ENCODE measurements at places on chromosomes 5 and 9.
A peak's percentile ranks its signal among the peaks of the same experiment; 100 is the strongest.

DNA sequence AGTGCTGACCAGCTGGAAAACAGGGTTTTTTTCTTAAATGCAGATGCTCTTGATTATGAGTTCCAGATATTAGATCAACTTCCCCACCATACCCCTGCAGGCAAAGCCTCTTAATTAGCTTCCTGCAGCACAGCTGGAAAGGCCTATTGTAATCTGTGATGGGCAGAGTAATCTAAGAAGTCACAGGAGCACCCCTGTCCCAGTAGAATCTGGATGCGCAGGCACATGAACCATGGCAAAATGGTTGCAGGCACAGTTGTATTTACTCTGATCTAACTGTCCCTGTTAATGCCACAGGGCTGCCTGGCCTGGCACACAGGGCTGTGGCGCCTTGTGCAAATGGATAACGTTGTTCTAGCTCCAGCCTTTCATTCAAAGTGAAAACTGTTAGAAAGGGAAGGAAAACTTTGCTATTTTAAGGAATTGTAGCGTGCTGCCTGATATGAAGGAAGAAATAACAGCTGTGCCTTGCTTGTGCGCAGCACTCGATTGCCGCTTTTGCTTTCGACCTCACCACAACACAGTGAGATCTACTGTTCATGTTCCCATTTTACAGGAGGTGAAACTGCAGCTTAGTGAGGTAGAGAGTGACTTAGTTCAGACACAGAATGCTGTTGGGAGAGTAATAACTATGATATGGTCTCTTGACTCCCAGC is 2.3 kb downstream of the TGFBI start:
- DNase-seq, result no peak

DNA sequence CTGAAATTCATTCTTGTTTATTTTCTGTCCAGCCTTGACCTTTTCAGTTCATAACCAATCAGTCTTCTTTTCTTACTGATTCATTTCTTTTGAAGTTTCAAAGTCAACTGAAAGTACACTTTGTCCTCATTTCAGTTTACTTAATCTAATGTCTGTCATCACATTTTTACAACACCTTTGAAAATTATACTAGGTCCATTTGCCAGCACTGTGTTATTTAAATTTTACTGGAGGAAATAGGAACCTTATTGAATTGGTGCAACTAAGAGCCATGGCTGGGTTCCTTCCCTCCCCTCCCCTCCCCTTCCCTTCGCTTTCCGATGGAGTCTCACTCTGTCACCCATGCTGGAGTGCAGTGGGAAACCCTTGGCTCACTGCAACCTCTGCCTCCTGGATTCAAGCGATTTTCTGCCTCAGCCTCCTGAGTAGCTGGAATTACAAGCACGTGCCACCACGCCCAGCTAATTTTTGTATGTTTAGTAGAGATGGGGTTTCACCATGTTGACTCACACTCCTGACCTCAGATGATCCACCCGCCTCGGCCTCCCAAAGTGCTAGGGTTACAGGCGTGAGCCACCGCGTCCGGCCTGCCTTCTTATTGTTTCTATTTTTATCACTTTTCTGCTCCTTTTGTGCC is 6.3 kb downstream of the RMI1 start:
- no peak for DNase-seq

DNA sequence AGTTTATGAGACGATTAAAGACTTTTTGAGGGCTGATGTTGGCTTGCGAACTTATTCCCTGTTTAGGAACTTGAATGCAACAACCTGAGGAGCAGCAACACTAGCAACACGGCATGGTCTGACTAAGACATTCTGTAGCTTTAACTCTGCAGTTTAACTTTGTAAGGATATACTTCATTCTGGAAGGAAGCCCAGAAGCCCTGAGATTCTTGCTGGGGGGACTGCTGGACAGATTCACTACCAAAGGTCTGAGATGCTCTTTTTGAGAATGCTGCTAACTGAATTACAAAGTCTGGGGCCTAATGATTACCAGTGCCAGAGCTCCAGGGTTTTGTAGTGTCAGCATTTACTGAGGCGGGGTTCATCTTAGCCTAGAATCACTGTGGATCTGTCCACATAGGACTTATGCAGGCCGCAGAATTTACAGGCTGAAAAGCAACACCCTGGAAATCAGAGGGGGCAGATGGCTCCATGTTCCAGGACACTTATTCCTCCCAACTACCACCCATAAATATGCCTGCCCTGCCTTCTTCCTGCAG is 537.1 kb upstream of the CDH18 start:
- DNase-seq, result no peak

GRCh38 chr9:84146893-84147710 is 166.5 kb downstream of the RMI1 start:
- DNase-seq, result no peak

GRCh38 chr5:136038635-136039034 is 9.8 kb downstream of the TGFBI start:
- DNase-seq, result no peak

GRCh38 chr5:32165597-32165996 is 8.5 kb downstream of the GOLPH3 start:
- no peak for DNase-seq

DNA sequence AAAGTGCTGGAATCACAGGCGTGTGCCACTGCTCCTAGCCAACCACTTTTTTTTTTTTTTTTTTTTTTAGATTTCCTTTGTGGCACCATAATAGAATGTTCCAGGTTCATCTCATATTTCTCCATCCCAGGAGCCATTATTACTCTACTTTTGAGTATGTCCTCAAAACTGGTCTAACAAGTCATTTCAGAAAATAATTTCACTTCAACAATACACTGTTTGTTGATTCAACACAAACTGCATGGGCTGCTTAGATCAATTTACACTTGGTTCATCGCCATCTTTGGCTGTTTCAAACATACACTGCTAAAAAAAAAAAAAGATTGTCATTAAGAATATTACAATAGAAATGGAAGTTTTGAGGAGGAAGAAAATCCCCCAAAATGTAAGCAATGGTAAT is 57.9 kb downstream of the CSNK1A1 start:
- no peak for DNase-seq

- no peak for DNase-seq
These were observed 893.5 kb upstream of the NUDT12 start for GRCh38 chr5:104456122-104456521.

DNA sequence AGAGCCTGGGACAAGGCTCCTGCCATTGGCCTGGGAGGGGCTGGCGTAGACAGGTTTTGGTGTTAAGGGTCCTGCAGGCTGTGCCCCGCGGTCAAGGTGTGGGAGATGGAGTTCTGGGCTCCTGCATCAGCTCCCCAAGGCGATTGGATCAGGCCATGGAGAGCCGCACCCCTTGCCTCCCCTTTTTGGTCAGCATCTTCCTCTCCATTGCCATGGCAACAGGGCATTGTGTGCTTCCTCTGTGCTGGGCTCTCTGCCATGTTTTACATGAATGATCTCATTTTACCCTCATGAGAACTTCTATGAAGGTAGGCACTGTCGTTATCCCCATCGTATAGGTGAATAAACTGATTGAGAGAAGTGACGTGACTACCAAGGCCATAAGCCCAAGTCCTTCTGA is 344.3 kb upstream of the CLINT1 start:
- no peak for DNase-seq

DNA sequence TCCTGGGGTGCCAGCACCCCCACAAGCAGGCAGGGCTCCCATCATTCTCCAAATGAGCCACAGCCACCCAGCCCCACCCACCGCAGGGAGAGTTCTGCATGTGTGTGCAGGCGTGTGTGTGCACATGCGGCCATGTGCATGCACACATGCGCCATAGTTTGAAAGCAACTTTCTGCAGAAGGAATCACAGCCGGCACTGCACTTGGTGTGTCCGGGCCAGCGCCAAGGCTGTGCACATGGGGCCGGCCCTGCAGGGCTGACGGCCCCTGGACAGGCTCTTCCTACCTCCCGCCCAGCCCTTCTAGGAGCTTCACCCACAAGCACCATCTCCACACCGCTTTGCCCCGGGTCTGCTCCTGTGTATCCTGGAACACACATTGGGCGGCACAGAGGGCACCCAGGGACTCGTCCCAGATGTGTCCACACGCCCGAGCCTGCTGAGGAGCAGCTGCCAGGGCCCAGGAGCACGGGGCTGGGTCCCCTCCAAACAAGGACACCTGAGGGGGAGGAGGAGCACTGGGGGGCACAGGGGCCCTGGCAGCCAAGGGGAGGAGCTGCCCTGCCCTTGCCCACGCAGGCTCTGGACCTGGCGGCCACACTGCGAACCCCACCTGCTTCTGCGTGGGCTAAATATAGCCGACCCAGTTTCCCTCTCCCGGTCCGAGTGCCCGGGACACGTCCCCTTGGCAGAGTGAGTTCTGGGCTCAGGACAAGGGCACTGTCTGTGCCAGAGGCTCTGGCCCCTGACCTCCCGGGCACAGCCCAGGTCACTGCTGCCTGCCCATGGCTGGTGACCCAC is 19.1 kb downstream of the TPPP start:
- DNase-seq, result peak; percentile 16

DNA sequence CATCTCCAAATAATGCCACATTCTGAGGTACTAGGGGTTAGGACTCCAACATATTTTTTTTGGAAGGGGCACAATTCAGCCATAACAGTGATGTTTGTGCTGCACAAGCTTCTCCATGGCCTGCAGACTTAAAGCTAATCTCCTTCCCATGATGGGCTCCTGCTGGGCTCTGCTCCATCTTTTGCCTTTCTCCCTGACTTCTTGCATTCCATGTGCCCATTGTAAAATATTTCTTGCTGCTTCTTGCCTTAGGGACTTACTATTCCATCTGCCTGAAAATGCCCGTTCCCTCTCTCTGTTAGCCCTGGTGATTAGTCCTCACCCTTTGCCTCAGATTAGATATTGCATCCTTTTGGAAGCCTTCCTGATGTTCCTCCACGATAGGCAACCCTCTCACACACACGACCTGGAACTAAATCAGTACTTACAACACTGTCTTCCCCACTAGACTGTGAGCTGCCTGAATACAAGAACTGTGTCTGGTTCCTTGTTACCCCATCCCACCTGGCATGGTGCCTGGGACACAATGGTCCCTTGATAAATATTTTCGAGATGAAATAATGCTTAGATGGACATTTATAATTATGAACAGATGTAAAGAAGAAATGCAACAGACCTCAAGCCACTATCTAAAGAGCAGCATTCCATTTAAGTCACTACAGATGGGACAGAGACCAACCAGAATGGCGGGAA is 33.5 kb downstream of the OR1J1 start:
- DNase-seq, result no peak

DNA sequence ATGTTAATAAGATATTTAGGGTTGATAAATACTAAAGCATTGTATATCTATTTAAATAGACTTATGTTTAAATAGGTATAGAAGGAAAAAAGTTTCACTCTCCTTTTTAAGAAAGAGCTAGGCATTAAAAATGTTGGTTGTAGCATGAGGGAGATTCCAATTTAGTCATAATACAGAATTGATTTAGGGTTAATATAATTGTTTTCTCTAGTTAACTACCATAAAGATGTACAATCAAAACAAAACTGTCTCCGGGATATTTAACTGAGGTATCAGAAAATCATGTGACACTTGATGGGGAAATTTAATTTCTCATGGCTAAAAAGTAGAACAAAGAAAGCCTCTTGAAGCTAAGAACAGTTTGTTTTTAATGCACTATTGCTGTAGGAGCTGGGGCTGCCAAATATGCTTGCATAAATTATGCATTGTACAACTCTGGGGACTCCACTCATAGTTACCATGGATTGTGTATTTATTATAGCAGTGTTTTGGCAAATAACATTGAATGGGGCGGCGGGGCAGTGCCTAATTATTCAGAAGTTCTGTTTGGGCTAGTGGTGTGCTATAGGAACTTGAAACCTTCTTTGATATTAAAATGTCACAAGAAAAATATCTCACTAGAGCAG is 44.2 kb downstream of the SMC2 start:
- no peak for DNase-seq
